ENCODE measurements at places on chromosomes 16 and 17. TPM values are rescaled to one million over a fixed set of nuclear protein-coding genes. Genes with fewer than 3 reads are reported as not detected.

MMP28 gene
- not detected for total RNA-seq

DNA sequence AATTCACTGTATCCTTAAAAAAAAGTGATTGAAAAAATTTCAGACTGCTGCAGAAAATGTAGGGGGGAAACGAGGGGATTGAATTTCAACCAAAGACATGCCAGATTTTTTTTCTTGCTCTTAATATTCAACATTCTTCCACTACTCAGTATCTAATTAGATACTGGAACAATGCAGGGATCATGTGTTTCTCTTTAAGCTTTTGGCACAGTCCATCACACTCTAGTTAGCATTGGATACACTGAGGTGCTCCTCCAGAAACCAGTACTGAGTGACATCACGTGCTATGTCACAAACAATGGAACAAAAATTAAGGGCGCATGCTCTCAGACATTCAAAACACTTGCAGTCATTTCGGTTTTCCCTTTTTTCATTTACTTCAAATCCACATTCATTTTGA, 298.6 kb upstream of the PSMD7 start:
- peak; percentile 2 for DNase-seq

PITPNM3 gene
- total RNA-seq, result 1.9 TPM

DNA sequence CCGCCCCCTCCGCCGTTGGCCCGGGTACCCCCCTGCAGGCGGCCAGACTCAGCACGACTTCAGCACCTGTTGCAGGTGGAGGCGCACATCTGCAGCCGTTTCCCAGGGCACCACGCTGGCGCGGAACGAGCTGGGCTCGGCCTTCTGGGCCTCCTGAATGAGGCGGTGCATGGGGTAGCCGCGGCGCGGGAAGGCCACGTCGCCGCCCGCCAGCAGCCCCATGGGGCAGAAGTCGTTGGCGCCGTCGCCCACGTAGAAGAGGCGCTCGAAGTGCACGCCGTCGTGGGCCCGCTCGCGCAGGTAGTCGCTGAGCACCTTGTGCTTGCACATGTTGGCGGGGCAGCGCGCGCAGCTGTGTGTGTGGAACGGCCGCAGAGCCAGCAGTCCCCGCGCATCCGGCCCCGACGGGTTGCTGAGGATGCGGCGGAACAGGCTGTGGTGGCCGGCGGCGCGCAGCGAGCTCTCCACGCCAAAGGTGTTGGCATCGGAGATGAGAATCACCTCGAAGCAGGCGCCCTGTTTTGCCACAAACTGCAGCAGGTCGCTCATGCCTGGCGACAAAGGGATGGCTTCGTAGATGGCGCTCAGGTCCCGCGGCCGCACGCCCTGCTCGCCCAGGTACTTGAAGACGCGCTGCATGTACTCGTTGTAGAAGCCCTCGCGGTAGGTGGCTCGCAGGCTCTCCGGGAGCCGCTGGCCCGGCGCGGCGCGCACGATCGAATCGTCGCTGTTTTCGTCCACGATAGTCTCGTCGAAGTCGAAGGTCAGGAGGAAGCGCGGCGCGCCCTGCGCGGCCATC, 6.2 kb downstream of the PHOSPHO1 start:
- DNase-seq, result no peak

DNA sequence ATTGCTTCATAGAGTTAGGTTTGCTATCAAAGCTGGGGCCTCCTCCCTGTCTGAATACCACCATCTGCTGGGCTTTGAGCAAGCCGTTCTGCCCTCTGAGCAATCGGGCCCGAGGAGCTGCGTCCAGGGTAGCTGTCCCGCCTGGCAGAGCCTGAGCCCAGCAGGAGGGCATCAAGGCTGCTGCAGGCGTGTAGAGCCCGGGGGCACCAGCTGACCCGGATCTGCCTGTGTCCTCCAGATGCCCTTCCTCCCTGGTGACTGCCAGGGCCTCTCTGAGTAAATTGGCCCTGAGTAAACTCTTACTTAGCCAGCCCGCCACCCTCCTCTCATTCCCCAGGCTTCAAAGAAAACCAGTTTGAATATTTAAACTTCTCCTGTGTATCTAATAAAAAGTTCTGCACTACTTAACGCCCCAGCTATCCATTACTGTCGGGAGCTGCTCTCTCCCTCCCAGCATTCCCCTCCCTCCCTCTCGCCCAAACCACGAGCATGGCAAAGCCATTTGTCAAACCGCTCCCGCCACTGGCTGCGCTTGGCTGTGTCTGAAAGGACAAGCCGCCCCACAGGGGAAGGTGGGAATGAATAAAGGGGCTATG, 16.4 kb downstream of the CDK5RAP3 start:
- peak; percentile 65 for DNase-seq

GRCh38 chr16:75116081-75116910, at the start of gene LDHD:
LDHD (minus strand) TSS chr16:75116780; CDS start chr16:75116720, 60 bp downstream.
- no peak for DNase-seq
